ENCODE measurements at places on chromosomes 3 and 15.

GRCh38 chr3:41089566-41089965 lies 109.7 kb upstream of the CTNNB1 start:
- no peak for DNase-seq

- DNase-seq: no peak
Observed at GRCh38 chr15:70186152-70186551, 88.4 kb upstream of the TLE3 start.

GRCh38 chr3:126816986-126817777 lies 113.1 kb downstream of the CHCHD6 start:
- DNase-seq: no peak

GRCh38 chr3:64178419-64178818 lies 46.8 kb downstream of the PRICKLE2 start:
- DNase-seq: no peak

All from hematopoietic multipotent progenitor cell treated with erythropoietin and hydrocortisone succinate and interleukin-3 and kit ligand, for 6 days (in vitro differentiated cells).